ENCODE measurements at places on chromosomes 4 and X. TPM values are rescaled to one million over a fixed set of nuclear protein-coding genes. Genes with fewer than 3 reads are reported as not detected.

DNA sequence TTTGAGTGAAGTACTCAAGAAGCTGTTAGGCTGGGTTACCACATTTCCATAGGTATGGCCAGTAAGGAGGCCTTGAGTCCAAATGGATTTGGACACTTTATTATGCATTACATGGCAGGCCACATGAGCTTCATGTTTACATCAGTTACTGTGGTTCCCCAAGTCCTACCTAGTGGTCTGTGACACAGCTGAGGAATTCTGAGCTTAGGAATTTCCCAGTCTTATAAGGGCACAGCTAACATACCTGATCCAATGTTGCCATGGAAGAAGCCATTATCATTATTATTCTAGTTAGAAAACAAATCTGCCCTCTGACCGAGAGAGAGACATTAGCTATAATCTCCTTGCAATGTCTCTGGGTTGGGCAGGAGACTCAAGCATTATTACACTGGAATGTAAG is 174.4 kb upstream of the NUDT10 start:
- no peak for DNase-seq

NLRP2B gene
- not detected for total RNA-seq

NXF2 gene
- not detected for total RNA-seq

DNA sequence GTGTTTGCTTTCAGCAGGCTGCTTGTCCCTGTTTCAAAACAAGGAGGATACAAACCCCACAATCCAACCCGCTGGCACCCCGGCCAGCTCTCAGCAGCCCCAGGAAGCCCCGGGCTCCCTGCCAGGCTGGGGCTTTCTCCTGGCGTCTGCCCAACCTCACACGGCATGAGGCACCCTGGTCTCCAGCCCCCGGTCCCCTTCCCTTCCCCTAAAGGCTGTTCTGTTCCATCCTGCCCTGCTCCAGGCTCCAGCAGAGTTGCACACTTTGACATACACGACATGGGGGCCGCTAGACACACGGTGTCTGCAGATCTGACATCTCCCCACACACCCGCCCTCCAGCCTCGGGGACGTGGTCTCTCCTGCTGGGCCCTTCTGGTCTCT is 107.7 kb upstream of the ADRA2C start:
- DNase-seq, result no peak

CNGA1 gene
- total RNA-seq, result 15.9 TPM

DNA sequence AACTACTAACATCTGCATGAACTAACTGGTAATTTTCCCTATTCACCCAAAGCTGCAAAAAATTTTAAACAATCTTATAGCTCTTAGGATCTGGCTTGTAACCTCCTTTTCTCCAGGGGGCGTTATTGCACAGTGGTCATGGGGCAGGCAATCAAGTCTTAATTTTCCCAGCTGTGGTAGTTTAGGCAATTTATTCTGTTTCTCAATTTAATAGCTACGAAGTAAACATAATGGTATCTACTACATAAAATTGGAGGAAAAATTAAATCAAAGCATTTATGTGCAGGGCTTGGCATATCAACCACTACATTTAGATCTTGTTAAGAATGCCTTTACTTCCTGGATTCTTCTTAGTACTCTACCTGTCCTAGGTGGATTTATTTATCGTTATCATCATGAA is 137.4 kb upstream of the GUCY1A1 start:
- no peak for DNase-seq

IL2RG gene
- 46.0 TPM for total RNA-seq

- no peak for DNase-seq
Observed at GRCh38 chr4:132284910-132285426, 864.1 kb upstream of the PCDH10 start.

DNA sequence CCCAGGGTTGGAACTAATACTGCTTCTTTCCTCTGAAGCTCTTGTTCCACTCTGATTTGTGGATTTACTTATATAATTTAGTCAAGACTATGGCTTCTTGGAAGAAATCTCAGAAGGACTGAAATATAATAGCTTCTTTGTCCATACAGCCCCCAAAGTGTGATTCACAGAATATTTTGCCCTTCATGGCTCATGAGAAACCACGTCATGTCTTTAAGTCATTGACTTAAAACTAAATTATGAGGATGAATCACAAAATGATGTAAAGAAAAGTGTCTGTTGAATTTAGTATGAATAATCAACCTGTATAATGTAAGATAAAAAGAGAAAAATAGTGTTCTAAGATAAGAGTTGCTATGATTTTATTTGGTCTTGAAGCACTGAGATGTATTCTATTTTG is 43.3 kb upstream of the AGA start:
- DNase-seq, result no peak

DNA sequence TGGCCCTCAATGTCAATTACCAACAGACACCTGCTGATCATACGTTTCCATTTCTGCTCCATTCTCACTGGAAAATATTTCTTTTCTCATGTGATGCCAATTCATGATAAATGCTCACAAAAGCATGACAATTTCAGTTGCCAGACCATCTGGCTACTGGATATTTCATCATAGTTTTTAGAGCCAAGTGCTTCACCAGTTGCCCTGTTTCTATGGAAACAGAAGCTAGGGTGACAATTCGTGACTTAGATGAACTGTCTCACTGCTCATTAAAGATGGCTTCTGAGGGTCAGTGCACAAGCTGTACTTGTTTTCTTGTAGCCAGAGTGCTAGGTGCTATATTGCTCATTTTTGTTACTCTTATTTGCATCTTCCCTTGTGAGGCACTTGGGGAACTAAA is 184.9 kb downstream of the COMMD8 start:
- DNase-seq, result no peak

DNA sequence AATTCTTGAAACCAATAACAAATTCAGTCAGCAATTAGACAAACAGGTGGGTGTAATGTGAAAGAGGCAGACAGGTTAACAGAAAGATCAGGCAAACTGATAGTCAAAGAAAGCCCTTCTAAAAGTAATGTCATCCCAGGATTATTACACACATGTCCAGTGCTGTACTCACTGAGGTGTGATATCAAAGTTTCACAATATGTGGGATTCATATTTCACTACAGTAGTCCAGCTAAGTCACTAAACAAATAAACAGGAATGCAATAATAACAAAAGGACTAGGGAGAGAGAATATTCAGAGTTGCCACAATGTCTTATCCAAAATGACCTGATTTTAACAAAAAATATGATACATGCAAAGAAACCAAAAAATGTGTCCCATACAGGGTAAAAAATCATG is 787.5 kb downstream of the FSTL5 start:
- DNase-seq, result no peak

GRCh38 chr4:20598626-20599025 is 101.6 kb upstream of the PACRGL start:
- DNase-seq, result no peak

GRCh38 chrX:148416931-148417330 is 83.5 kb upstream of the AFF2 start:
- DNase-seq, result no peak

GRCh38 chr4:150329373-150329772 is 251.1 kb downstream of the DCLK2 start:
- no peak for DNase-seq

FGF5 gene
- 0.30 TPM for total RNA-seq

- no peak for DNase-seq
Observed at GRCh38 chr4:164876700-164877324, at the start of gene APELA. TSS of gene APELA (plus strand) at chr4:164877178. CDS start at chr4:164877332, 154 bp downstream.

TCEAL7 gene
- total RNA-seq, result 4.0 TPM

UGT2A1 gene
- not detected for total RNA-seq

DNA sequence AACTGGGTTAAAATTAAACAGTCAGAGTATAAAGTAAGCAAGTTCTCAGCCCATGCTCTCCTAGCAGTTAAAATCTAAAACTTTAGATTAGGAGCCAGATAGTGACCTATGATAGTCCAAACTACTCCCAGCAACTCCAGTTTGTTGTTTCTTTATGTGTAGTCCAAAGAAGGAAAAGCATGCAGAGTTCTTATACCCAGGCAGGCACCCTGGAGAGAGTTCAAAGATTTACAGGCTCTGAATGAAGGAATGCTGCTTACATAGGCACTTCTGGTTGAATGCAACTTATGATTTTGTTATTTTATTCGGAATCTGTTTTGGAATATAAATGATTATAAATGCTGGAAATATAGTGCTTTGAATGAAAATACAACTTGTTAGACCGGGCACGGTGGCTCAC is 67.2 kb downstream of the GPAT3 start:
- DNase-seq, result no peak

GRCh38 chr4:63458010-63458409 is 951.2 kb downstream of the TECRL start:
- no peak for DNase-seq

GRCh38 chr4:66636349-66636748 is 909.0 kb downstream of the CENPC start:
- no peak for DNase-seq

- no peak for DNase-seq
Observed at GRCh38 chr4:74486905-74487304, 42.0 kb downstream of the AREG start.

GRCh38 chr4:138450546-138451275 is 208.6 kb upstream of the SLC7A11 start:
- DNase-seq, result no peak

DNA sequence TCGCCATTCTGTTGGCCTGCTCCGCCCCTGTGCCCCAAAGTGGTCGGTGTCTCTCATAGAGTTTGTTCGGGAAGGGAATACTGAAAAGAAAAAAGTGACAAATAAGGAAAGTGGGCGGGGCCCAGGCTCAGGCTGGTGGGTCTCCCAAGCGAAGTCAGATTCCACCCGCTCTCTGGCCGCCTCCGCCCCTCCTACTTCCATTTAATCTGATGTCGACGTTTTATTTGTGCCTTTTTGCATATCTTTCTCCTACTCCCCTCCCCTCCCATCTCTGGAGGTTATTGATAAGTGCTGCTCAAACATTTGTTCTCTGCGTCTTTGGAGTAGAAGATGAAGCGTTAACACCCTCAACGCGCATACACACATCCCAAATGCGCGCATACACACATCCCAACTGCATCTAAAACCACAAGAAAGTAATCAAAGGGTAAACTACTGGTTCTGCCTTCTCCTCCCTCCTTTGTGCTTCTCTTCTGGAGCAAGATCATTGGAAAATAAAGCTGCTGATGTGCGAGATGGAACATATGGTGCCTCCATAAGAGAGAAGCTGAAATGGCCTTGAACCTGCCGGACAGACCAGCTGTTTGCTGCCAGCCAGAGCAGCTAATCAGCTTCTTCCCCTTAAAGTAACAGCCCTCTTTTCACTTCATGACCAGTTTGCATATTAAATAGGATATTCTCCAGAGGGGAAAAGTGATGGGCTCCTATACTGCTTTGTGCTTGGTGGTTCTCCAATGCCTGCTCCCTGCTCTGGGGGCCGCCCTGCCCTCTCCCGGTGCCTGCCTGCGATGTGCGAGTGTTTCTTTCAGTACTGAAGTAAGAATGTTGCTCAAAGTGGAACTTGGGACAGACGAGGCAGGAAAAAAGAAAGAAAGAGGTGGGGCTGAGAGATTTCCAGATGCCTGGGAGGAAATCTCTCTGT is 3.1 kb downstream of the MAMLD1 start:
- DNase-seq, result peak; percentile 50

- no peak for DNase-seq
Observed at GRCh38 chrX:66625525-66625924, 13.4 kb downstream of the EDA2R start.

DNA sequence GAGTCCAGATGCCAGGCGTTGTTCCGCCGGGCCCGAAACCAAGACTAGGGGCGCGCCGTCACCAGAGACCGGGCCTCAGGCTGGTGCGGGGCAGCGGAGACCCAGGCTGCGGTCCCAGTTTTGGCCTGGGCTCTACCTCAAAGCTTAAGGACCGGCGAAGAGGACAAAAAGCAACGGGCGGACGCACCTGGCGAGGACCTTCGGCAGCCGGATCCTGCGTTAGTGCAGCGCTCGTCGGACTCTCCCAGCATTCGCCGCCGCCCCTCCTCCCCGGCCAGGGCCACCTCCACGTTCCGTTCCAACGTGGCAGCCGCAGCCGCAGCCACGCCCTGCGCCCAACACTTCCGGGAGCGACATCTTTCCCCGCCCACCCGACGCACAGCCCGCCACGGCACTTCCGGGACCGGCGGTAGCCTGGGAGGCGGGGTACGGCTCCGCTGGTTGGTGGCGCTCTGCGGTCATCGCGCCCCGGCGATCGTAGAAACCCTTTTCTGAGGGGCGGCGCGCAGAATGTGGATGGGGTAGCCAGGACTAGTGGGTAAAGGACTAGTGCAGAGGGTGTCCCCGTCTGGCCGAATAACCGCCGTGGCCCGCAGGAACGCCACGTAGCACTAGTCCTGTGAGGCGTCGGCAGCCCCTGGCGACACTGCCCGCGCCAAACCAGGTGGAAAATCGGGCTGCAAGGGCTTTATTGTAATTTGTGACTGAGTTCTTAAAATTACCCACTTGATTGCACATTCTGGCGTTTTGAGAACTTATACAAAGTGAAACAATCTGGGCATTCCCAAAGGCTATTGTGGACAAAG is at the start of gene SEC31A:
Gene SEC31A, minus strand, starts transcription at position 253 of the 806 bp plus-strand sequence. CDS start 9,217 bp downstream, outside the sequence.
- peak; percentile 97 for DNase-seq

DNA sequence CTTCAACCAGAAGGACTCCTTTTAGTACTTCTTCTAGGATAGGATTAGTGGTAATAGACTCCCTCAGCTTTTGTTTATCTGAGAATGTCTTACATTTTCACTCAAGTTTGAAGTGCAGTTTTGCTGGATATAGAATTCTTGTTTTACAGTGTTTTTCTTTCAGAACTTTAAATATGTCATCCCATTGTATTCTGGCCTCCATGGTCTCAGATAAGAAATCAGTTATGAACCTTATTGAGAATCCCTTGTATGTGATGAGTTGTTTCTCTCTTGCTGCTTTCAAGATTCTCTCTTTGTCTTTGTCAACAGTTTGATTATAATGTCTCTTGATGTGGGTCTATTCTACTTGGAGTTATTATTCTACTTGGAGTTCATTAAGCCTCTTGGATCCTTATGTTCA is 116.1 kb upstream of the CITED1 start:
- DNase-seq, result no peak

GRCh38 chr4:45663628-45664081 is 460.2 kb downstream of the GABRG1 start:
- no peak for DNase-seq

CENPVL2 gene
- total RNA-seq, result not detected

GAGE13 gene
- total RNA-seq, result not detected

DNA sequence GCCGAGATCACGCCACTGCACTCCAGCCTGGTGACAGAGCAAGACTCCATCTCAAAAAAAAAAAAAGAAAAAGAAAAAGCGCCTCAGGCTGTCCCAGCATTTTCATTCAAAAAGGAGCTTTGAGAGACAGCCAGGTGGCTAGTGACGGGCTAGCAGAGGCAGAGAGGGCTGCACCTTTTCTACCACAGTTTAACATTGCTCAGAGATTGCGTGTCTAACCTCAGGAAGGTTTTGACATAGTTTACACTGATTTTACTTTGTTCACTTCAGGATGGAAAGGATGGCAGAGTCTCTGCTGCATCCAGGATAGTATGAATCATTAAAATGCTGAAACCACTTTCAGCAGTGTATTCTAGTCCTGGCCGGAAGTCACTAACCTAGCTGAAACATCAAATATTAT is 28.1 kb downstream of the ZFP42 start:
- no peak for DNase-seq

- DNase-seq, result no peak
Observed at GRCh38 chr4:187558391-187558790, 437.2 kb upstream of the ZFP42 start.

ADH1A gene
- 0.17 TPM for total RNA-seq

All from colonic mucosa (tissue), 4 donors.